ENCODE measurements at places on chromosomes 11 and 22.

DNA sequence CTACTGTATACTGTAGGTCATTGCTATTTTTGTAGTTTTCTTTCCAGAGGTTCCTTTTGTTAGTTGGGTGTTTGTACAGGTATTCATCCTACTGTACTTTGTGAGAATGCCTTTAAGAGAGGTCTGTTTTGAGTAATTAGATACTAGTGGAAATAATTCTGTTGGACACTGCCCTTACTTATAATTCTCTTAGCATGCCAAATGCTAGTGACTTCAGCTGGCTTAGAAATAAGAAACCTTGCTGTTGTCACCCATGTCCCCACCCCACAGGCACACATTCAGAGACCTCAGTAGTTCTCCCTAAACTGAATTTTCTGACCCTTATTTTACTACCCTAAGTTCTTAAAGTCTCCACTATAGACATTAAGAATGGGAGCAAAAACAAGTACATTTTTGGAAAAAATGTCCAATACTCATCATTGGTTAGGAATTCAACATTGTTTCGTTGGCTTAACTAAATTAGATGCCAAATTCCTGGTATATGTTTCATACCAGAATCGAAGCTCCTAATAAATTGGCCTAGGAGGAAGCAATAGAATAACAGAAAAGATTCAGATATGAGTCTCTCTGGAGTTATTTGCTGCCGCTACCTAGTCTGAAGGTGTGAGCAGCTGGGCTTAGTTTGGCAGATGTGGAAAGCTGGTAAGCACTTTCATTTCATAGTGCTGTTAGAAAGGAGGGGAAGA is 28.4 kb downstream of the ZNF143 start:
- DNase-seq: peak; percentile 57

GRCh38 chr22:50674606-50675552 is 2.3 kb downstream of the SHANK3 start:
- DNase-seq: no peak

DNA sequence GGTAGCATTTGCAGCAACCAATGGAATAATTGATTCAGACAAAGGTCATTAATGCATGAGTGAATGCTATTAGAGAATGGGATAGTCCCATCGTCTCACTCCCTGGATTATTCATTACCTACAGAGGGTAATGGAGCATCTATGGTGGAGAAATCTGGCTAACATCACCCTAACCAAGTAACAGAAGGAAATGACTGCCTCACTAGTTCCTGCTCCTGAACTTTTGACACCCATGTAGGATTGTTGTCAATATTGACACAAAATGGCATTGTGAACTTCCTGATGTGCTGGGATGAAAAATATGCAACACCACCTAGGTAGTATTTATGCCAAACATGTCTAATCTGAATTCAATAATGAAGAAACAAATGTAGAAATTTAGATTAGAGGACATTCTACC is 44.0 kb upstream of the KIRREL3 start:
- no peak for DNase-seq

DNA sequence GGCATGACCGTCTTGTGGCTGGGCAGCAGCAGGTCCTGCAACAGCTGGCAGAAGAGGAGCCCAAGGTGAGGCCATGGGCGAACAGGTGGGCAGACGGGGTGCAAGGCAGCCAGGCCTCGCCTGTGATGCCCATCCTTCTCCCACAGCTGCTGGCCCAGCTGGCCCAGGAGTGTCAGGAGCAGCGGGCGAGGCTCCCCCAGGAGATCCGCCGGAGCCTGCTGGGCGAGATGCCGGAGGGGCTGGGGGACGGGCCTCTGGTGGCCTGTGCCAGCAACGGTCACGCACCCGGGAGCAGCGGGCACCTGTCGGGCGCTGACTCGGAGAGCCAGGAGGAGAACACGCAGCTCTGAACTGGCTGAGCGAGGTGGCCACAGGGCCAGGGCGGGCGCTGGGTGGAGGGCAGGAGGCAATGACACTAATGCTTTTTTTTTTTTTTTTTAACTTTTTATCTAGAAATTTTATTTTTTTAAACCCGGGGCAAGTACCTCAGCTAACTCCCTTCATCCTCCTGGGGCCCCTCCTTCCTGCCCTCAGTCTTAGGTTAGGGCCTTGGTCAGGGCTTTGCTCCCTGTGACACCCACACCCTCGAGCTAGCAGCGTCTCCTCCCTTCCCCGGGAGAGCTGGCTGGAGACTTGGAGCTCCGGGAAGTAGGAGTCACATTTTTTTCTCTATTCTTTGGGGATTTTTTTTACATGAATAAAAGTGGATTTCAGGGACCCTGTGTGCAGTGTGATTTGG is 16.0 kb downstream of the PLCB3 start:
- DNase-seq: no peak

- no peak for DNase-seq
Measured at GRCh38 chr11:60859616-60860250, 4.0 kb upstream of the PTGDR2 start.

- DNase-seq: no peak
Measured at GRCh38 chr11:75246006-75246670, 5.6 kb downstream of the TPBGL start.

DNA sequence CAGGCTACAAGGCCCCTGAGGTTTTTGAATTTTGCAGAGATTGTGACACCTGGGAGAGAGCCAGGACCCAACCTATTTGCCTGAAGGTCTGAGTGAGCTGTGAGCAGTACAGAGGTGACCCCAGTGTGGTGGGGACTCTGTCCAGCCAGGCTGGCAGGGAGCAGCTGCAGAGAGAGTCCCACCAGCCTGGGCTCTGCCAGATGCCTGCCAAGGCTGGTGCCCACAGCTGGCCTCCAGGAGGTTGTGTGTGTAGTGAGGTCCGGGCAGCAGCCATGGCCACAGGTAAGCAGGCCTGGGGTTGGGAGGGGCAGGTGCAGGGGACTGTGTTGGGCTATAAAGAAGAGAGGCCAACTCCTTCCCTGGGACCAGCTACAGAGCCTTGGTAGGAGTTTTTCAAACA is 144.8 kb downstream of the CRYBB2 start:
- no peak for DNase-seq

- no peak for DNase-seq
Measured at GRCh38 chr11:131411636-131412035, 41.2 kb downstream of the NTM start.

- no peak for DNase-seq
Measured at GRCh38 chr11:73040046-73040445, 102.1 kb downstream of the FCHSD2 start.

DNA sequence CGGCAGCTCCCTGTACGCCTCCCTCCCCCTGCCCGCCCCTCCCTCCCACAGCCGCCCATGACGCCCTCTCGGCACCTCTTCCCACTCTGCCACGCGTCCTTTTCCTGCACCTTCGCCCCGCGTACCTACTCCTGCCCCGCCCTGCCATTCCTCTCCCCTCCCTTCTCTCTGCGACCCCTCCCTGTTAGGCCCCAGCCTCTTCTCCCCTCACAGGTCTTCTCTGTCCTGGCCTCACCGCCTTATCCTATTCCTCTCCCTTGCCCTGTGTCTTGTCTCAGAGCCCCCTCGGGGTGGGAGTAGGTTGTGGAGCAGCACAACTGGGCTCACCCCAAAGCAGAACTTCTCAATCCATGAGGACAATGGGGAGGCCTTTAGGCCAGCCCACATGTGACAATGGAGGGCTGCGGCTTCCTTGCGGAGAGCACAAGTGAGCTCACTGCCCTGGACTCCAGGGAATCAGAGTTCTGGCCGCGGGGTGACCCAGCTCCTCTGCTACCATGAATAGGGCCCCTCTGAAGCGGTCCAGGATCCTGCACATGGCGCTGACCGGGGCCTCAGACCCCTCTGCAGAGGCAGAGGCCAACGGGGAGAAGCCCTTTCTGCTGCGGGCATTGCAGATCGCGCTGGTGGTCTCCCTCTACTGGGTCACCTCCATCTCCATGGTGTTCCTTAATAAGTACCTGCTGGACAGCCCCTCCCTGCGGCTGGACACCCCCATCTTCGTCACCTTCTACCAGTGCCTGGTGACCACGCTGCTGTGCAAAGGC is 539 bp downstream of the SLC35C1 start:
- DNase-seq: peak; percentile 86

GRCh38 chr11:124359566-124359965 is 24.7 kb downstream of the OR8B2 start:
- DNase-seq: no peak

DNA sequence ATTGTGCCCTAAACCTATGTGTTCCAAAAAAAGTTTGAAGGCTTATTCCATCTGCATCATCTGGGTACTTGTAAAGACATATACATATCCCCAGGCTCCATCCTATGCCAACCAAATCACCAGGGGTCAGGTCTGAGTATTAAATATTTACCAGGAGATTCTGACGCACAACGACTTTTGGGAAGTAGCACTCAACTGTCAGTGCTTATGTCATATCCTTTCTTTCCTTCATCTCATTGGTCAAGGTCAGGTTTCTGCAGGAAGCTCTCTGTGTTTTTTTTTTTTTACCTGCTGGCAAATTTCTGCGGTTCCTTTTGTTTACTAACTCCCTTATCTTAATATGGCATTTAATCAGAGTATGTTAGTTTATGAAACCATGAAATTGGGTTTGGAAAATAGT is 22.5 kb upstream of the CYP2R1 start:
- DNase-seq: no peak

DNA sequence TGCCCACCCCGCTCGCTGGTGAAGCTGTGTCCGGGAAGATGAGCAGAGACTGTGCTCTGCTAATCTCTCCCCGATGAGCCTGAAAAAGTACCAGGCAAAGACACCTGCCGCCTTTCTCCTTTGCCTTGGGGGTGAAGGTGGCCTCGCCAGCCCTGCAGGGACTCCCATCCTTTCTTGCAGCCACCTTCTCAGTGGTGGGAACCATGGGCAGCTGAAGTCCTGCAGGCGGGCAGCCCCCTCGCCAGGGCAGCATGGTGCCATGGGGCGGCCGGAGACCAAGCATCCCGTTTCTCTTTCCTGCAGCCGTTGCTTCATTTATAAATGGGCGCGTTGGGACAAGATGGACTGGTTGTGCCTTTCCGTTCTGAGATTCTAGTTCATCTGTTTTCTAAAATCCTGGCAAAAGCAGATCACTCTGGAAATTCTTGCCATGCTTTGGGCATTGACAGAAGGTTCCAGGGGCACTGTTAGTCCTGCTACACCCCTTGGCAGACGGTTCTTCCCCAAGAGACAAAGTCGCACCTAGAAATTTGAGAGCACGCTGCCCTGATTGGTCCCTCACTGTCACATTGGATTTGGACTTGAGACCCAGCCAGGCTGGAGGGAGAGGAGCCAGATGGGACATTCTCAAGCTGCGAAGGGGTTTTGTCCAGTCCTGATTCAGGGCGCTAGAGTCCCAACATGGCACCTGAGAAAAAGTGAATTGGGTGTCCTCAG is 7.5 kb downstream of the CTTN start:
- no peak for DNase-seq

DNA sequence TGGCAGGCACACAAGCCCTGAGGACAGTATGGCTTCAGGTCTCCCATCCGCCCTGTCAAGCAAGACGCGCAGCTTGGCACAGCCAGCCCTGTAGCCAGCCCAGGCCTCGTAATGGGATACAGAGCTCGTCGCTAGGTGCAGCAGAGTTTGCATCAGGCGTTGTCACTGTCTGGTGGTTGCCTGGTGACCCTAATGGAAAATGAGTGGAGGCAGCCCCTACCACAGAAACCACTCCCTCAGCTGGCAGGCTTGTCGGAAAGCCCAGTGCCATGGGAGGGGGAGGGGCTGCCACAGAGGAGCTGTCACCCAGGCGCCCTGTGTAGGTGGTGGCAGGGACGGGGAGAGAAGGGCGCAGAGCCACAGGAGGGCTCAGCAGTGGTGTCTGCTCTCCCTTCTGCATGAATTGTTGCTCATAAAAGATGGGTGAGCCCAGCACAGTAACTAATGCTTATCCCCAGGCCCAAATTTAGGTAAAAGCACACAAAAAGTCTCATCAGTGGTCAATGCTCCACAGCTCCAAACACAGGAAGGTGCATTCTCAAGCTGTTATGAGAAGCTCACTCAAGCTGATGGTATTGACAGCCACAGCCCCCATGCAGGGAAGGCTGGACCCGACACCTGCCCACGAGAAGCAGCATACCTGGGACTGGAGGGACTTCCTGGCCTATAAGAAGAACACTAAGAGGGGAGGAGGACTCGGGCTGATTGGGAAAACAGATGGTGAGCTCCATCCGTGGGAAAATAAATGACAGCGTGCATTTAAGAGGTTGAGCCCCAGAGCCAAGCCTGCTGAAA is 164.6 kb downstream of the ETS1 start:
- no peak for DNase-seq

DNA sequence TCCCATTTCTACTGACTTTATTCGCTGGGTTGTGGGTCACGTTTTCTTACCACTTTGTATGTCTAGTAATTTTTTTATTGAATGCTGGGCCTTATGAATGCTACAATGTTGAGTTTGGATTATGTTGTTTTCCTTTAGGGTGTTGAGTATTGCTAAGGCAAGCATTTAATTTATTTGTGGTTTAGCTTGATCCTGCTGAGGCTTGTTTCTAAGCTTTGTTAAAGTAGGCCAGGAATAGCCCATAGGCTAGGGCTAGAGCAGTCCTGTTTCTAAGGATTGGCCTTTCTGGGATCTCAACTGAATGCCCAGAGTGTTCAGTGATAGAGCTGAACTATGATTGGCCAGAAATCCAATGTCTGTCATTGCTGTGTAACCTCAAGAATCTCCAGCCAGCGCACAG is 56.1 kb upstream of the LDLRAD3 start:
- DNase-seq: no peak
